ENCODE measurements at places on chromosomes 16 and 17. TPM values are rescaled to one million over a fixed set of nuclear protein-coding genes. Genes with fewer than 3 reads are reported as not detected.

The RMI2 gene
- 8.1 TPM for total RNA-seq

DNA sequence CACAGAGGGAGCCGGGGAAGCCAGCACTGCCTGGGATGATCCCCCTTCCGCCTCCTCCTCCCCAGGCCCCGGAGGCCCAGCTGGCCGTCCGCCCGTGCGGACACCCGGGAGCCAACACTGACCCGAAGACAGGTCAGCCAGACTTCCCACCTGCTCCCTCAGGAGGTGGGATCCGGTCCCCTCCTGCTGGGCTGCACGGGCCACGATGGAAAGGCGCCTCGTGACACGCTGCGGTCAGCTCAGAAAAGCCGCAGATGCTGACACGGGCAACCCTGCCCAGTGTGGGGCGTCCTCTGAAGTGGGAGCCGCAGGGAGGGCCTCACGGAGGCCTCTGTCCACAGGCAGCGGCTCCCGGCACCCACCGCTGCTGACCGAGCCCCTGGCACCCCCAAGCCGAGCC, 49.3 kb downstream of the CBFA2T3 start:
- H3K27ac ChIP-seq = no peak overlapping the region
- H3K36me3 ChIP-seq = peaks cover 7% of the 10 kb centered on the region
- H3K27me3 ChIP-seq = no peaks in the 10 kb centered on the region
- no peak for DNase-seq
- peaks cover 48% of the 10 kb centered on the region for H3K4me1 ChIP-seq

The TEX14 gene
- total RNA-seq = 0.16 TPM

The CD19 gene
- total RNA-seq = 295 TPM

DNA sequence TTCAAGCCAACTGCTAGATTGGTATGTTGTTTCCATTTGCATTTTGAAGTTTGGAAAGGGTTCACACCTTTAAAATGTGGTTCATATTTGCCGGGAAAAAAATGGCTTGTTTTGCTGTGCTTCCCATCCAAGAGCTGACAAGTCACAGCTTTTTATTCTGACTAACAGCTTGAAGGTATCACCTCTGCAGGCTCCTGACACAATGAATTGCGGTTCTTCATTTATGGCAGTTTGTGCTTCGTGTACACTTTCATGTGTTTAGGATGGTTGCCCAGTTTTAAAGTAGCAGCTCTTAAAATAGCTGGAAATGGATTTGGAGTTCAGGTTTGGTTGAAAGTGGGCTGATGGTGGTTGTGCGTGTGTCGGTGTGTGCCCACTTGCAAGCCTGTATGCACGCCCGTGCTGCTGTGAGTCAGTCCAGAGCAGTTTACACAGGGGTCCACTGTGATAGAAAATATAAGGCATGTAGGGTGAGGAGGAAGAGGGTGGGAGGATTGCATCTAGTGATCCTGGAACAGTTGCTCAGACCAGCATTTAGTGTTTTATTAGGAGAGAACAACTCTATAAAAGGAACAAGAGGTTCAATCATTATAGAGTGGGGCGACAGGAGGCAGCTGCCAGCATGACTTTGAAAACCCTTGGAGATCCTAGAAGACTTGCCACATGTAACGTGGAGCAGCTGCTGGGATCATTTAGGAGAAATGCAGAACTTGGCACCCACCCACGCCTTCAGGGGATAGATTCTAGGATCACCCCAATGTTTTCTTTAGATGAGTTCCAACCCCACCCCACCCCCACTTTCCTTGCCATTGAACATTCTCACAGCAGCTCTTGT, 108.0 kb upstream of the TBX2 start:
- no peak for DNase-seq
- H3K27ac ChIP-seq = no peak overlapping the region
- no peaks in the 10 kb centered on the region for H3K4me1 ChIP-seq
- no peak overlapping the region for H3K4me3 ChIP-seq
- no peaks in the 10 kb centered on the region for H3K36me3 ChIP-seq

GRCh38 chr16:82583422-82583821, 43.3 kb upstream of the CDH13 start:
- no peak overlapping the region for H3K4me3 ChIP-seq
- H3K4me1 ChIP-seq = no peaks in the 10 kb centered on the region
- no peak overlapping the region for H3K27ac ChIP-seq
- no peaks in the 10 kb centered on the region for H3K27me3 ChIP-seq
- H3K36me3 ChIP-seq = no peaks in the 10 kb centered on the region
- no peak for DNase-seq

DNA sequence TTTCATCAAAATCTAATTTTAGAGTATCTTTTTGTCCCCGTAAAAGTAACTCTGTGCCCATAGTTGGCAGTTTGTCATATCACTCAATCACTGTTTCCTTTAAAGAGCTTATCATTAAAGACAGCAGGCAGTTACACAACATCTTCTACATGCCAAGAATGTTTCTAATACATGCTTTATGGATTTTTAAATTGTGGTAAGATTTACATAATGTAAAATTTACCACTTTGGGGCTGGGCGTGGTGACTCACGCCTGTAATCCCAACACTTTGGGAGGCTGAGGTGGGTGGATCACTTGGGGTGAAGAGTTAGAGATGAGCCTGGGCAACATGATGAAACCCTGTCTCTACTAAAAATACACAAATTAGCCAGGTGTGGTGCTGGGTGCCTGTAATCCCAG, 687.2 kb downstream of the WWOX start:
- peaks cover 16% of the 10 kb centered on the region for H3K36me3 ChIP-seq
- no peak overlapping the region for H3K27ac ChIP-seq
- peaks cover 7% of the 10 kb centered on the region for H3K4me1 ChIP-seq
